ENCODE measurements at places on chromosomes 2 and 18.

DNA sequence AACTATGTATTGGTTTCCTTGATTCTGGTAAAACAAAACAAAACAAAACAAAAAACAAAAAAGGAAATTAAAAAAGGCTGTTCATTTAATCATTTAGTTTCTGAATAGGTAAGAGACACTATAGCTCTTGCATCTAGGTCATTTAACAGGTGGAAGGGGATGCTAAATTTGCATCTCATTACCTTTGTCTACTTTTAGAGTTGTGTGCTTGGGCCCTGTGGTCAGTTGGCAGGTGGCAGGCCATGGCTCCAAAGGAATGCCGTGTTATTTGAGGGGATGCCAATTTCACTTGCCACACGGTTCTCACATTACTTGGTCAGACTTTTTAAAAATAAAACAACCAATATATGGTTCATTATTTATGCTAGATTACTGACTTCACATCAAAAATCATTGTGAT is 9.2 kb downstream of the GALNT13 start:
- DNase-seq, result no peak

DNA sequence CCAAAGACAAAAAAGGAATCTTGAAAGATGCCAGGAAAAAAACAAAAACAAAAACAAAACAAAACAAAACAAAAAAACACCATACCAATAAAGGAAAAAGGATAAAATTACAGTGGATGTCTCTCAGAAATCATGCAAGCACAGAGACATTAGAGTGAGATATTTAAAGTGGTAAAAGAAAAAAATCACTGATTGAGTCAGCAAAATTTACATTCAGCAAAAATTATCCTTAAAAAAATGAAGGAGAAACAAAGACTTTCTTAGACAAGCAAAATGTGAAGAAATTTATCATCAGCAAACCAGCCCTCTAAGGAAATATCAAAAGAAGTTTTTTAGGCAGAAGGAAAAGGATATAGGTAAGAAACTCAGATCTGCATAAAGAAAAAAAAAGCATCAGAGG is 10.2 kb upstream of the GKN1 start:
- no peak for DNase-seq

DNA sequence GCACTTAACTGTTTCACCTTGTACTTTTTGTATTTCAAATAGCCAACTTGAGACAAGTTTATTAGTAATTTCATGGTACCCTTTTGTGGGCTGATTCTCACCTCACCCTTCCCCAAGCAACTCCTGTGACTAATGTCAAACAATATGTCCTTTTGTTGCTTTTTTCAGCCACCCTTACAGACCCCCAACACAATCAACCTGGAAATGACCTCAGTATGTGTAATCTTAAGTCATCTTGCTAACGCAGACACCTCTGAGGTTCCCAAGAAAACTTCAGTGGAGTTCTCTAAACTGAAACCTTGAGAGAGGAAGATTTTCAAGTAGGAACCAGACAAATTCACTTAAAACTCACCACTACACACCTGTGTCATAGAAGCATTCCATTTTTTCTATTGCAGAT is 69.5 kb downstream of the KYNU start:
- DNase-seq, result no peak

- no peak for DNase-seq
These were observed 1.9 kb downstream of the REV1 start for GRCh38 chr2:99487906-99488305.

DNA sequence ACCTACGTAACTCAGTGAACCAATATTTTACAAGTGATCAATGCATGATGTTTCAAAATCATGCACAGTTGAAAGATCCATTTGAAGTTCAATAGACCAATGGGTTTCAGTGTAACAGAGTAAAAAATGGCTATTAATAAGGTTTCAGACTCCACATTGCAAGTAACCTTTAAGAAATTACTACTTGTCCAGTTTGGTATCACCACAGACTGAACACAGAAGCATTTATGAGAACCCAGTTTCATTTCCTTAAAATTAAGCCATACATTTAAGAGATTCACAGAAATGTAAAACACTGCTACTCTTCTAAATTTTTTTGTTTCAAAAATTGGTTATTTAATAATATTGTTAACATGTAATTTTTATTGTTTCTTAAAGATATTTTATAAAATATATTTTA is 98.9 kb upstream of the CHRNA1 start:
- no peak for DNase-seq

DNA sequence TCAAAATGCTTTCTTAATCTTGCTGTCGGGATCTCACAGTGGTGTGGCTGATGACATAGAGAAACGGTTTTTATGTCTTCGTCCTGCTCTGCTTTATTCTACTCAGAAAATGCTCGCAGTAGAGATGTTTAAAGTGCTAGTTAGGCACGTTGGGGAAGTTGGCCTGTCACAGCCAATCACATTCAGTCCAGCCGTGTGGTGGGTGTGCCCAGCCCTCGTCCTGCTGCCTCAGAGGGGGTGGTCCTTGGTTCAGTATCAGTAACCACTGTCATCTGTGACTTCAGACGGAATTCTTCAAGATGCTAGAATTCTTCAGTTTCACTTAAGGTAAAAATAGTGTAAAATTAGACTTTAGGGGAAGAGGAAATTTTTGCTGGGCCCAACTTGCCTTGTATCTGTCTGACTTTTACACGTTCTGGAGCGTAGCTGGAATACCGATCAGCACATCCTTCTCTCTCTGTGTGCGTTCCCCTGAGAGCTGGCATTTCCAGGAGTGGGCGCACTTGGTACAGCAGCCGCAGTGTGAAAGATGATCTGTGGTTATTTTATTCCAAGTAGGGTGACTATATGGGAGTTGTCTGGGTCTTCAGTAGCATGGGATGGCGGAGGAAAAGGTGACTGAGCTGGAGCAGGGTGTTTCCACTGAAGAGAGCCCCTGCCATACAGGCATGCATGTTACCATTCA is 18.5 kb downstream of the TRAF3IP1 start:
- no peak for DNase-seq

GRCh38 chr2:217433522-217433921 is 569.3 kb downstream of the TNS1 start:
- no peak for DNase-seq

GRCh38 chr2:217854684-217855420 is 147.9 kb downstream of the TNS1 start:
- no peak for DNase-seq

DNA sequence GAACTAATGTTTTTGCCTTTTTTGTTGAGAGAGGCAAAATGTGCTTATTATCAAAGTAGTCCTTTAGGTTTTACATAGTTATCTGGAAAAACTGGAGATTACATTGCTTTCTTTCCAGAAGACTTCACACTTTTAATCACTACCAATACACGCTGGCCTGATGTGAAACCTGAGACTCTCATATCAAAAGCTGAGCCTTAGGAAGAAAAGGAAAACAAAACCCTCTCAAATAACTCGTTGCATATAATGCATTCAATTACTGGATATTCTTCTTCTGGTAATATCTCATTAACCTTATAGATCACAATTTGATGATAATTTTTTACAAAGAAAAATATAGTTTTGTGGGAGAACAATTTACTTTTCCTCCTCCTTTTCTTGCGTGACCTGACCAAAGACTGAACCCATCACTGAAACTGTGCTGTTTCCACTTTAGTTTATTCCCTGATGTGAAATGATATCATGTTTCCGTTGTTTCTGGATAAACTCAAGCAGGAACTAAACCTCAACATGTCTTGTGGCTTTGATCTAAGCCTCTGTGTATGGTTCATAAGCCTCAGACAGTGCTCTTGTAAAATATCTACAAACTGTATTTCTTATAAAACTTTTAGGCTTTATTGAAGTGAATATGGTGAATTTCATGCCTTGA is 332.4 kb downstream of the GULP1 start:
- DNase-seq, result no peak

- no peak for DNase-seq
These were observed 73.6 kb downstream of the SPATS2L start for GRCh38 chr2:200380091-200380561.

GRCh38 chr2:230505162-230505561 is 89.2 kb downstream of the SP100 start:
- DNase-seq, result no peak

- DNase-seq, result no peak
These were observed 37.3 kb upstream of the B3GNT2 start for GRCh38 chr2:62158444-62159121.

DNA sequence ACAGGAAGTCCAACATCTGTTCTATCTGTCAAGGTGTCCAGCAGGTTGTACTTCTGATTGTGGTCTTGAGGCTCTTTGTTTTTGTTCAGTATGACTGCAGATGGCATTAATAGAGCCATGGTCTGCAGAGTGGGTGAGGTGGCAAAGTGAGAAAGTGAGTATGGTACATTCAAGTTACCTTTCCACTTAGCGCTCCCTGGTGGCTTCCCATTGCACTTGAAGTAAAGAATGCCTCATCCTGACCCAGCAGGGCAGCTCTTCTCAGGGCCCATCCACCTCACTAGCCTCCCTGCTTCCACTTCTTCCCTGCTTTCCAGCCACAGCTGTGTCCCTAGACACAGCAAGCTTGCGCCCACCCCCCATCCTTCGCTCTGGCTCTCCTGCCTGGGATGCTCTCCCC is 148.0 kb upstream of the ALPP start:
- peak; percentile 58 for DNase-seq

- DNase-seq, result no peak
These were observed 69.4 kb downstream of the SRD5A2 start for GRCh38 chr2:31511376-31511775.

DNA sequence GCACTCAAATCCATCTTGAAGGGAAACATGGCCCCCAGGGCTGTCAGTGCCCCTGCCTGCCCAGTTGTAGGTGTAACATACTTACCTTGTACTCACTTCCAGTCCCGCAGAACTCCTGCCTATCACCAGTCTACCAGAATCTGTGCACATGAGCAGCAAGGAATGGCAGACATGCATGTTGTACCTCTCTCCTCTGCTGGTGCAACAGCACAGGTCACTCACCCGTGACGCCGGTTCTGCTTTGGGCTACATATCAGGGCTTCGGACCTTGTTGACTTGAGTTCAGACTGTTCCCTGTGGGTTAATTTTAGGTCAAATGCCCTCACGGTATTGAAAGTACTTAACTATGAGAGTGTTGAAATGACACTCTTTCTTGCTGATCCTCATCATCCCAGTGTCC is 215.7 kb downstream of the TPGS2 start:
- no peak for DNase-seq

DNA sequence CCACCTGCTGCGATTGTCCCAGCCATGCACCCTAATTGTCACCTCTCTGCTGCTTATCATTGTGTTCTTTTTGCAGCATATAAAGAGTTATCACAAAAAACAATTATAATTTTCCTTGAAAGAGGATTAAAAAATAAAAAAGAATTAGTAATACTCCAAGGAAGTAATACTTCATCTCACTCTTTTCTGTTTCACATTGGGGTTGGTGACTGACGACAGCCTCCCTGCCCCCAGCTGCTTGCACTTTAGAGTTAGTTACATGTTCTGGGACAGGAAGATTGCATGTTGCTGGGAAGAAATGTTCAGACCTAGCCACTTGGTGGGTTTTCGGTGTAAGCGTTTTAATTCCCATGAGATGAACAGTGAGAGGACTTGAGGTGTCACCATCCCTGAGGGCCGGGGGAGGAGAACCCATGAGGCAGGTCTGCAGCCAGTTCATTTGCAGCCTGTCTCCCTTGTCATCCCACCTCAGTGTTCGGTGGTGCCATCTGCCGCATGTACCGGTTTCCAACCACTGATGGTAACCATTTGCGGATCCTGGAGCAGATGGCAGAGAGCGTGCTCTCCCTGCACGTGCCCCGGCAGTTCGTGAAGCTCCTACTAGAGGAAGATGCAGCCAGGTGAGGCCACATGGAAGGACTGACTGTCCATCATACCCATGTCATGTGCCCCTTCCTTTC is 69.1 kb downstream of the COA5 start:
- DNase-seq, result no peak

GRCh38 chr2:127651971-127652550 is 6.1 kb downstream of the GPR17 start:
- no peak for DNase-seq

DNA sequence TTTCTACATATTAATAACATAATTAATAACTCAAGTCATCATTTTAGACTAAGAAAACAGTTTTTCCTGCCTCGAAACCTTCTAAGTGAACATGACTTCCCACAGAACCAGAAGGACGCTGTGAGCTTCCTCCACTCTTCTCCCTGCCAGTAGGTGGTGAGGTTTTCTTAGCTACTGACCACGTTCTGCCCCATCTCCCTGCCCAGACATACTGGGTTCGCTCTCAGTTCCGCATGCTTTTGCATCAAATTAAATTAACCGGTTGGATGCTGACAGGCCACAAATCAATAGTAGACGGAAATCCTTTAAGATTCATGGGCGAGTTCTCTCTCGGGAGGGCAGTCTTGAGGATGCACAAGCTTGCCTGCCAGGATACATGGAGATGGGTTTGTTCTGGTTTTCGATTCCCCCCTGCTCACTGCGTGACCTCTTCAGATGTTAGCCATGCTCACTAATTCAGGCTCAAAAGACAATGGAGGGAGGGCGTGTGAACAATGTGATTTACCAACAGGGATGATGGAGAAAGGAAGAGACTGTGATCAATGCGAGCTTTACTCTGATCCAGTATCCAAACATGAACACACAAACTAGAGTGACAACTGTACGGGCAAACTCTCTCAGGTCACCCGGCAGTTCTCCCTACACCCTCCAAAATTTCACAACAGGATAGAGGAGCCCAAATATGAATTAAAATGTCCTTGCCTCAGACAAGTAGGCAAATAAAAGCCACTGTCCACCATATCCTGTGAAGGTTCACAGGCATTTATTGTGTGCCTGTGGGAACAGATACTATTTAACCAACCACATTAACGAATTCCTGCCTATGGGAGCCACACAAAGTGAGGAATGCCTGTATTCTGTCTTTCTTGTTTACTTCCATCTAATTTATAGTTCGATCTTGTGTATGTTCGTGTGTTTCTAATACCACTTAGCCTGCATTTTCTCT is 375.7 kb downstream of the EIPR1 start:
- DNase-seq, result no peak

DNA sequence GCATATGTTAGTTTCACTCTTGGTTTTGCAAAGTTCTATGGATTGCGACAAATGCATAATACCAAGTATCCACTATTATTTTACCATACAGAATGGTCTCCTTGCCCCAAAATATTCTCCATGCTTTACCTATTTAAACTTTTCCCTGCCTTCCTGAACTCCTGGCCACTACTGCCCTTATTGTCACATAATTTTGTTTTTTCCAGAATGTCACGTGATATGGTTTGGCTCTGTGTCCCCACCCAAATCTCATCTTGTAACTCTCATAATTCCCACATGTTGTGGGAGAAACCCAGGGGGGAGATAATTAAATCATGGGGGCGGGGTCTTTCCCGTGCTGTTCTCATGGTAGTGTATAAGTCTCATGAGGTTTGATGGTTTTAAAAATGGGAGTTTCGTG is 760.0 kb downstream of the METTL4 start:
- no peak for DNase-seq

- DNase-seq, result peak; percentile 19
These were observed 61.7 kb downstream of the LDLRAD4 start for GRCh38 chr18:13280070-13280795.

- peak; percentile 73 for DNase-seq
These were observed 818 bp upstream of the IKZF2 start for GRCh38 chr2:213152065-213152794.

All from endothelial cell (in vitro differentiated cells).